ENCODE measurements at places on chromosomes 16 and 17.

- no peak for DNase-seq
Observed at GRCh38 chr17:55822028-55822427, 71.2 kb downstream of the PCTP start.

GRCh38 chr16:54577651-54578128 is 291.1 kb upstream of the IRX3 start:
- DNase-seq, result no peak

GRCh38 chr16:20879175-20880040 is 20.8 kb downstream of the DCUN1D3 start:
- no peak for DNase-seq

DNA sequence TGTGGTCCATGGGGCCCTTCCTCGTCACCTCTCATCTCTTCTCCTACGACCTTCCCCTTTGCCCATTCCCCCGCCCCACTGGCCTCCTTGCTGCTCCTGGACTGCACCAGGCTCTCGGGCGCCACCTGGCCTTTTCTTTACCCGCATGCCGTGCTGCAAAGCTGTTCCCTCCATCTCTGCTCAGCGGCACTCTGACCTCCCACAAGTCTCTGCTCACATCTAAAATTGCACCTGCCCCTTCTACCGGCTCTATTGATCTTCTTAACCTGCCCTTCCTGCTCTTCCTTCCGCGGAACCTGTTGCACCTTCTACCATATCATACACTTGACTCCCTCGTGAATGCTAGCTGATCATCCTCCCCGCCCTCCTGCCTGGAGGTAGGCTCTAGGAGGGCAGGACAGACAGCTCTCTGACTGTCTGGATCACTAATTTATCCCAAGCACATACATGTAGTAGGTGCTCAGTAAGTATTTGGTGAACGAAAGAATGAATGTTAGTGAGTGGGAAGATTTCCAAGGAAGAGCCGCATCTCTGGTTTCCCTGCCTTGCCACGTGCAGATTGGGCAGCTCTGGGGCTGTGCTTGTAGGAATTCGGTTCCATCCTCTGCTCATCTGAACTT is 17.3 kb downstream of the DNAH17 start:
- DNase-seq, result no peak

- DNase-seq, result no peak
Observed at GRCh38 chr17:83119987-83120864, 40.8 kb downstream of the METRNL start.

DNA sequence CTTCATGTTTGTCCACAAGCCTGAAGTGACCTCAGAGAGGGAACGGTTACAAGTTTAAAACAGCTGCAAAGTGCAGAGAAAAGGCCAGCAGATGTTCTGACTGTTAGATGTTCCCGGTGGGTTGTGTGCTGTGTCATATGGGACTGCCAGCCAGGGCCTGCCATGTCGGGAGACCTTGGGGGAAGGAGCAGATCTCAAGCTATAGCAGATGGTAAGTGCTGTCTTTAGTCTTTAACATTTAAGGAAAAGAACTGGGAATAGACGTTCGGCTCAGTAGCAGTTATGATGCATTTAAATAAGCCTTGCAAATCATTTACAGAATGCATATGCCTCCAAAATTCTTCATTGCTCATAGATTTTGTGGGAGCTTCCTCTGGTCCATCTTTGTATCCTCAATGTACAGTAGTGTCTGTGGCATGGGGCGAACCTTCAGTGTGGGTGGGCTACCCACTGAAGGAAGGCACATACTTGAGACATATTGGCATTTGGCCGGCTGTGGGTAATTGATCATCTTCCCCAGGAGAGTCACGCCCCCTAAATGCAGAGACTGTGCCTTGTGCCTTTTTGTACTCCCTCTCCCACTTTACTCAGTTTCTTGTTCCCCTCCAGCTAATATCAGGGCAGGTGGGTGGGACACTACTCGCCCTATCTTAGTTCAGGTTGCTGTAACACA is 131.9 kb downstream of the NPIPB5 start:
- no peak for DNase-seq

GRCh38 chr17:80618304-80618703 is 73.7 kb downstream of the RPTOR start:
- no peak for DNase-seq
